ENCODE measurements at places on chromosomes 3 and 15.

DNA sequence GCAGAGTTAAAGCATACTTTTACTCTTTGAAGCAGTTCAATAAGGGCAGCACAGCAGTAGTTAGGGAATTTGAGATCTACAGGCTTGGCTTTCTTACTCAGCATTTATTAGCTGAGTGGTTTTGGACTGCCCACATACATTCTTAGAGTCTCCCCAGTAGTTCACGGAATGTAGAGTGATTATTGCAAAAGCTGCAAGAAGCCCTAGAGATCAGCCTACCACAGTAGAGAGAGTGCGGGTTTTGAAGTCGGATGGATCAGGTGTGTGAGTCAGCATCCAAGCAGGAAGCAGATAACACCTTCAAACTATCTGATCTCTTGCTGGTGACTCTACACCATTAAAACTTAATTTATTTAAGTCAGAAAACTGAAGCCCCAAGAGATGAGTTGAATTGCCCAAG lies 171.9 kb downstream of the SYNPR start:
- no peak for DNase-seq

- no peak for DNase-seq
Observed at GRCh38 chr3:179348325-179349013, 960 bp downstream of the MFN1 start.

GRCh38 chr15:99983886-99984286 lies 250.6 kb upstream of the LYSMD4 start:
- DNase-seq, result peak; percentile 25

DNA sequence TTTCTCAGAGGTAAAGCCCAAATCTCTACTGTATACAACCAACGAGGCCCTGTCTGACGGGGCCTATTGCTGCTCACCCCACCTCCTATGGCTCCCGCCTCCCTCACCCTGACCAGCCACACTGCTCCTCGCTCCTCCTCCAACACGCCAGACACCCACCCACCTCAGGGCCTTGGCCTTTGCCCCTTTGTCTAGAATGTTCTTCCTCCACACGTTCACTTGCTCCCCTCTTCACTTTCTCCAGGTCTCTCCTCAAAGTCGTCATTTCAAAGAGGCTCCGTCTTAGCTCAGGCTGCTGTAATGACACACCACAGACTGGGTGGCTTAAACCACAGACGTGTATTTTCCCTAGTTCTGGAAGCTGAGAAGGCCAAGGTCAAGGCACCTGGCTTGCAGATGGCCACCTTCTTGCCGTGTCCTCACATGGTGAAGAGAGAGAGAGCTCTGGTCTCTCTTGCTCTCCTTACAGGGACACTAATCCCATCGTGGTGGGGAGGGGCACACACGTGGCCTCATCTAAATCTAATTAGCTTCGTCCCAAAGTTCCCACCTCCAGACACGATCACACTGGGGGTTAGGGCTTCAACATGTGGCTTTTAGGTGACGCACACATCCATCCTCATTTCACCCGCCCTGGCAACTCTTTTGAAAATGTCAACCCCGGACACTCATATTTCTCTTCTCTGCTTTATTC lies 98.2 kb downstream of the TLE3 start:
- DNase-seq, result no peak

DNA sequence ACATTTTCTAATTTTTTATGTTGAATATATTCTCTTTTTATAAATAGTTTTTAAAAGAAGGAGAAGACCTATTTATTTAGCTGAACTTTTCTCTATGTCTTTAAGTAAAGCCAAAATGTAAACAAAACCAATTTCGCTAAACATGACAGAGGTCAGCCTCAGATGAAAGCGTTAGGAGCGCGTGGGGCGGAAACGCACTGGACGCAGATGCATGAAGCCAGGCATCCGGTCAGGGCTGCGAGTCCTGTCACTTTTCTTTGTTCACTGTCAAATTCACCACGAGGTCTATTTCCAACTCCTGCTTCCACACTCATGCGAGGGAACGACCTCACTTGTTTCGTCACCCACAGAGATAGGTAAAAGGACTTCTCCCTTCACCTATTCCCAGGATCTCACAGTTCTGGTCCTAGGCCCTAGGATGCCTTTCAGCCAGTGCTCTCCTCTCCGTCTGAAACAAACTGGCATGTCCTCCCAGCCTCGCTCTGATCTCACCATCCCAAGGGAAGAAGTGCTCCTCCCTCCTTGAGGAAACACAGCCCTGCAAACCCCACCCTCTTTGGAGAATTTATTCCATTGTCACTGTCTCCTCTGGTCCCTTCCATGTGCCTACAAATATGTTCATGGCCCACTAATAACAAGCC lies 57.9 kb downstream of the ITGB5 start:
- no peak for DNase-seq

DNA sequence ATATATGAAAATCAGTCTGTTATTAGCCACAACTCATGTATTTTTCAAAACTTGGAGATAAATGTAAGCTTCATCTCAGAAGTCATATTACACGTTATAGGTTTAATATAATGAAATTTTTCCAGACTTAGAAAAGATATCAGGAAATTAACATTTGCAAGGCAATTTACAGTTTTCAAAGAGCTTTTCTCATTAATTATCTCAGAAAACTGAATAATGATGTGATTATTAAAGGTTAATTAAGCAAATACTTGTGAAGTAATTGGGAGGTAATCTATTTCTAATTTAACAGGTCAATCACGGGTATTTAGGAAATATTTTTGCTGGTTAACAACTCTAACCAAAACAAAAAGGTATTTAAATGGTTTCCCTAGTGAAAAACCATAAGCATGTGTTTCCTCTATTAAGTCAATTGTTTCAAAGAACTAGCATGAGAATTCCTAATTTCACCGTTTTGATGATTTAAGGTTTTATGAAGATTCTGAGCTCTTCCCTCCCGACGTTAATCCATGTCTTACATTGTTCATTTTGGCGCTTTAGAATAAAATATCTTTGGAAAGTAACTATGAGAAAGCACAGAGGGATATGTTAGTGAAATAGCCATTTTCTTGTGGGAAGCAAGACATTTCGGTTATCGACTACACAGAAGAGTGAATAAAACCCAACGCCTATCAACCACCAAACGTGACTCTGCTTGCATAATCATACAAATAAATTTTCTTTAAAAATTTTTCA lies 1.5 kb upstream of the NEO1 start:
- no peak for DNase-seq
